ENCODE measurements at places on chromosomes 5 and 9.

DNA sequence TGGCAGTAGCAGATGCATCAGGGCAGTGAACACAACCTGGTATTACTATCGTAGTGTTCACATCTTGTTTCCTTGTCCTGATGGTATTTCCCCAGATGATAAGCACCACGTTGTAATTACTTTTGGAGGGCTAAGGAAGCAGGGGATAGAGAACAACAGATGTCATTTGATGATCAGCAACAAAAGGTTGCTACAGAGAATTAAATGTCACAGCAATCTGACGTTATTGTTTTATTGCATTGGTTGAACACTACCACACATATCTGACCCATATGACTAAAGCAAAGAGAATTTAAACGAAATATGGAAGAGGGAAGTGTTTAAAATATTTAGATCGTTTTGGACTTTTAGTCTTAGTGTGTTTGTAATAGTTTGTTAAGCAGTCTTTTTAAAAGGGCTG, 408.3 kb downstream of the SH3GL2 start:
- no peak for DNase-seq

GRCh38 chr9:16243798-16244197, 626.7 kb downstream of the BNC2 start:
- no peak for DNase-seq

- no peak for DNase-seq
Measured at GRCh38 chr5:150036513-150036912, 36.0 kb downstream of the HMGXB3 start.

DNA sequence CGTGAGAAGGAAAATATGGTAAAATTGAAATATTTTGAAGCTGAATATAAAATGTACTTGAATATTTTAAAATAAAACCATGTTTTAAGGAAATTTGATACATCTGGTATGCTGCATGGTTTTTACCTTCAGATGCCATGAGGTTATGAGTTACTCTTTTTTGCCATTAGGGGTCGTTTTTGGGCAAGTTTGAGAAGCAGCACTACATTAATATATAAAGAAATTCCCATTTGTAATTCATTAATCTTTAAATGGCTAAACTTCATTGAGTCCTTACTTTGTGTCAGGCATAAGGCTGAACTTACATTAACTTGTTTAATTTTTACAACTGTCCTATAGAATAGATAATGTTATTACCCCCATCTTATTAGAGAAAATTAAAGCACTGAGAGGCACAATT, 152.3 kb downstream of the KDM4C start:
- no peak for DNase-seq

- DNase-seq, result no peak
Measured at GRCh38 chr5:54524704-54525103, 7.1 kb downstream of the SNX18 start.

DNA sequence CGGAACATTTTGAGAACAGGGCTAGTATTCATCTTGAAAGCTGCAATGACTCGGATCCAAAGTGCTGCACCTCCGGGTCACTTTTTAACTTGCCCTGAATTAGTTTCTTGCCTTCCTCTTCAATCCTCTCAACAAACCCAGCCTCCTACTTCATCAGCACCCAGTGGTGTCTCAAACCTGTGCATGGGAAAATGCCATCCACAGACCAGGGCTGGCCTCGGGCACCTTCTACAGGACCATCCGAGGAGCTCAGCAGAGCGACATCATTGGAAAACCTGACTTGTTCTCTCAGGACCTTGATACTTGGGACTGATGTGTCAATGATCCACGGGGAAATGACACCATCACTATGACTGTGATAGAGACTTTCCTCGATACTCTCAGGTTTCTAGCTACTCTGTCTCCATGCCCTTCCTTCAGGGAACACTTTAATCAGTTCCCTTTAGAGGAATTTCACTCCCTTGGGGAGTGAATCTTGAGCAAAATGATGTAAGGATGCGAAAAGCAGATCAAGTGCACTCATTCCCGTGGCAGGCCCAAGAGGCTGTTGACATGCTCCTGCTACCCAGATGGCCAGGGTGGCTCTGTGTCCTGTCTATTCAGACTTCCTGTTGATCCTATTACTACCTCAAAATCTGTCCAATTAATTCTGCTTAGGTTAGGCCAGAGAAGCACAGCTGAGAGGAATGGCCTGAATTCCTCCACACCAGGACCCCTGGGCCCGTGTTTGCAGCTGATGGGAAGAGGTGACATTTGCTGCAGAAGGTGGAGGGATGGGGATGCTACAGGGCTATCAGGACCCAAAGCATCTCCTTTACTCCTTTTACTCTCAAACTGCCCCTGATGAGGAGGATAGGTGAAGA, 96.5 kb upstream of the SLC25A48 start:
- DNase-seq, result no peak
